Activated naive CD4-positive, alpha-beta T cell treated with Interleukin-2 at 50 U/mL for 16 hours (primary cell): ENCODE measurements at places on chromosomes 11 and 22.

DNA sequence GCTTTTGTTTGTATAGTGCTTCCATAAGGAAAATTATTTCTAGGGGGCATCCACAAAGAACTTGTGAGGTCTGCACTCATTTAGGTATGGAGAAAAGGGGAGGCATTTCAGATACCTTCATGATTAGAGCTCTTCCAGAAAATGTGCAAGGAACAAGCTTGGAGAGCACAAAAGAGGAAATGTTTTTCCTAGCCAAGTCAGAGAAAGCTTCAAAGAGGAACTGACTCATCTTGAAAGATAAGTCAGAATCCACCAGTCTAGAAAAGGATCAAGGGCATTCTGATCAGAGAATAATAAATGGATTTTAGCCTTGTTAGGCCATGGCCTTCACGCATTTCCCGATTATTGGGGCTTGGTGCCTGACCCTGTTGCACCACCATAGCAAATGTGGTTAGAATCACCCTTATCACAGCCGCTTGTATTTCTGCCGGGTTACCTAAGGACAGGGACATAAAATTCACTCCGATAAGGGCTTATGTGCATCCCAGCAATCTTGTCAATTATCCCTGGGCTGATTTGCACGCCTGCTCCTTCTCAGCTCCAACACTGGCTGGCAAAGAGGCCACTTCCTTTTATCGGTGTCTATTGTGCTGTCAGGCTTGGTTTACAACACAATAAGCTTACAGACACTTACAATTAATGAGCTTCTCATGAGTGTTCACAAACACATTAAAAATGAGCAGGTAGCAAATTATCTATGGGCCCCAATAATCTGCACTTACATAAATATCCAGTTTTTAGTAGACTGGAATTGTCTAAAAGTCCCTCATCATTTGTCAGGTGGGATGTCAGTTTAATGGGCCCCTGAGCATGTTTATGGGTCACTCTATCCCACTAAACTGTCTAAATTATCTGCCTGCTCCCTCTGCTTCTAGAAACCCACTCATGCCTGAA is 613.5 kb downstream of the SOX6 start:
- no peak for DNase-seq

DNA sequence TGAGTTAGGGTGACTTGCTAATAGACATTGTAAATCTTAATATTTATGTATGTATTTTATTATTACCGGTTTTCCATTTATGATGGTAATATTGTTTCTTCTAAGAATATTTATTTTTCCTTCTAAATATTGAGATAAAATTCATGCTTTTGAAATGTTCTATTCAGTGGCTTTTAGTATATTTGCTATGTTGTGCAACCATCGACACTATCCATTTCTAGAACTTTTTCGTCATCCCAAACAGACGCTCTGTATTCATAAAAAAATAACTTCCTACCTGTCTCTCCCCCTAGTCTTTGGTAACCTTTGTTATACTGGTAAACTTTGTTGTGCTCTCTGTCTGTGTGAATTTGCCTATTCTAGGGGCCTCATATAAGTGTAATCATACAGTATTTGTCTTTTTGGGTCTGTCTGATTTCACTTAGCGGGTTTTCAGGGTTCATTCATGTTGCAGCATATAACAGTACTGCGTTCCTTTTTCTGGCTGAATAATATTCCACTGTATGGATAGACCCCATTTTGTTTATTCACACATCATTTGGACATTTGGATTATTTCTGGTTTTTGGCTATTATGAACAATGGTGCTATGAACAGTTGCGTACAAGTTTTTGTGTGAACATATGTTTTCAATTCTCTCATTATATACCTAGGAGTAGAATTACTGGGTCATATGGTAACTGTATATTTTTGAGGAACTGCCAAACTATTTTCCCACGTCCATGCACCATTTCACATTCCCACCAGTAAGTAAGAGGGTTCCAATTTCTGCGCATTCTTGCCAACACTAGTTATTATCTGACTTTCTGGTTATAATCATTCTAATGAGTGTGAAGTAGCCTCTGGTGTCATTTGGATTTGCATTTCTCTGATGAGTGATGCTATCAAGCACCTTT is 15.9 kb downstream of the NEAT1 start:
- no peak for DNase-seq

- DNase-seq, result no peak
Observed at GRCh38 chr11:36411202-36411640, 98.9 kb downstream of the TRAF6 start.

GRCh38 chr11:128357073-128357472 is 230.3 kb downstream of the ETS1 start:
- DNase-seq, result no peak

DNA sequence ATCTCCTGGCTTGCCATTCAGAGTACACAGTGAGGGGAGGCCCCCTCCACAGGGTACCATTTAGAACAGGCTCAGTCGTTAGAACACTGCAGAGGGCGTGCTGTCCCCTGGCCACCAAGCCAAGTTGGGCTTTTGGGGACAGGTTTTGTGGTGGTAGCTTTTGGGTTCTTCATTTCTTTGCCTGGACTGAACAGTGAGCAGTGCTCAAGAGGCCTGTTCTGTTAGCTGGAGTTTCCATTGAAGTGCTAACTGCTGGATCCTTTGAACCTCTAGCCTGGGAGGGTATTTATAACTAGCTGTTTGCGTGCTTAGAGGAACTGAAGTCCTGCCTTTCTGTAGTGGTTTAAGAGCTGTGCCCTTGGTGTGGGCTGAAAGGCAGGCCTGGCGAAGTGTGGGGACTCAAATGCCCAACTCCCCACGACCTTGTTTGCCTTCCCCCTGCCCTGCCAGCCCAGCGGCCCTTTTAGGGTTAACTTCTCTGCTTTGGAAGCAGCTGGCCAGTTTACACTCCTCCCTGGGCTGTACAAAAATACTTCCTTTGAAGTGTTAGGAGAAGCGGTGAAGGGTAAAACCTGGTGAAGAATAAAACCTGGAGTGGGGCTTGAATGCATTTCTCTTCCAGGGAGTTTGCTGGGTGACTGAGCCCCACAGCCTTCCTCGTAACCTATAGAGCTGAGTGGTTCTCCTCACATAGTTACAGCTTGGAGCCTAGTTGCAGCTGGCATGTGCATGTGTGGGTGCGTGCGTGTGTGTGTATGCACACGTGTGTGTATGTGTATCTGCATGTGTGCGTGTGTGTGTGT is 34.6 kb downstream of the ZNRF3 start:
- DNase-seq, result no peak

GRCh38 chr11:76702336-76703128 is 32.0 kb upstream of the LRRC32 start:
- DNase-seq, result no peak

DNA sequence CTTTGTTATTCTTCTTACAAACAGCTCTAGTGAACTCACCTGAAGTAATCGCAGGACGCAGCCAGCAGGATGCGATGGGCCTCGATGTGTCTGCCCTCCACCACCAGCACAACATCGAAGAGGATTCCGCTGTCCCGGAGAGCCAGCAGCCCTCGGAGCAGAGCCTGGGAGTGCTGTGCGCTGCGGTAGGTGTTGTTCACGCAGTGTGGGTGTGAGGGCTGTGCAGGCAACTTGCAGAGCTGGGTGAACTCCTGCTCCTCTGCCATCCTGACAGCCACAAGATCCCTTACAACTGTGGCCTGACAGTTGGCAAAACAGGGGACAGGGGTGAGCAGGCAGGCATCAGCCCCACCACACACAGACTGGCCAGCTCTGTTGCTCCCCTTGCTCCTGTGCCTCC is 6.6 kb downstream of the KLHL22 start:
- no peak for DNase-seq

GRCh38 chr11:49208006-49208721 is at the start of gene FOLH1:
FOLH1 (minus strand) TSS chr11:49208602; CDS start chr11:49208409, 193 bp downstream.
- no peak for DNase-seq

GRCh38 chr11:134063124-134063495 is 5.8 kb upstream of the JAM3 start:
- no peak for DNase-seq

DNA sequence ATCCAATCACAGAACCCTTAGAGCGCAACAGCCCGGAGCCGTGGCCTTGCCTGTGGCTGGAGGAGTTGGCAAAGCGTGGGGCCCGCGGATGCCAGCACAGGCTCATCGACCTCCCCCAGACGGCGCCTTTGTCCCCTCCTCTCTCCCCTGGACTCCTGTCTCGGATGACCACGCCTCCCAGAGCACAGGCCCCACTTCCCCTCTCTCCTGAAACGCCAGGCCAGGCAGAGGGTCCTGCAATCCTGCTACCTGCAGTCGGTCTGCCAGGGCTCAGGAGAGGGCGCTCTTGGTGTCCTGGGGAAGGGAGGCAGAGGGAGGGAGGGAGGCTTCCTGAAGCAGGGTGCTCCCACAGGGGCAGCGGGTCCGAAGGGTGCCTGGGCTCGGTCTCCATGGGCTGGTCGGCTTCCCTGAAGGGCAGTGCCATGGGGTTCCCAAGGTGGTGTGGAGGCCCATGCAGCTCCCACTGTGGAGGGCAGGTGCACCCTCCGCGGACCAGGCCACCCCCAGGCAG is 16.6 kb upstream of the TTLL12 start:
- DNase-seq, result no peak

GRCh38 chr11:17371614-17372013 is 16.8 kb downstream of the KCNJ11 start:
- no peak for DNase-seq
